ENCODE measurements at places on chromosomes 5 and 9. TPM values are rescaled to one million over a fixed set of nuclear protein-coding genes. Genes with fewer than 3 reads are reported as not detected.

Gene SAXO1
- total RNA-seq, result 0.28 TPM

GRCh38 chr9:137544176-137544760 lies 5.9 kb downstream of the PNPLA7 start:
- no peak for DNase-seq
- no peaks in the 10 kb centered on the region for H3K27me3 ChIP-seq
- no peak overlapping the region for H3K4me3 ChIP-seq
- no peak overlapping the region for H3K27ac ChIP-seq
- no peaks in the 10 kb centered on the region for H3K36me3 ChIP-seq
- H3K4me1 ChIP-seq, result no peaks in the 10 kb centered on the region

Gene OTULINL
- total RNA-seq, result 33.0 TPM

GRCh38 chr9:137437691-137438590 lies 3.2 kb downstream of the ENTPD8 start:
- DNase-seq, result no peak
- H3K27me3 ChIP-seq, result peaks cover 6% of the 10 kb centered on the region
- no peaks in the 10 kb centered on the region for H3K36me3 ChIP-seq
- peaks cover 28% of the 10 kb centered on the region for H3K4me1 ChIP-seq
- H3K27ac ChIP-seq, result no peak overlapping the region

DNA sequence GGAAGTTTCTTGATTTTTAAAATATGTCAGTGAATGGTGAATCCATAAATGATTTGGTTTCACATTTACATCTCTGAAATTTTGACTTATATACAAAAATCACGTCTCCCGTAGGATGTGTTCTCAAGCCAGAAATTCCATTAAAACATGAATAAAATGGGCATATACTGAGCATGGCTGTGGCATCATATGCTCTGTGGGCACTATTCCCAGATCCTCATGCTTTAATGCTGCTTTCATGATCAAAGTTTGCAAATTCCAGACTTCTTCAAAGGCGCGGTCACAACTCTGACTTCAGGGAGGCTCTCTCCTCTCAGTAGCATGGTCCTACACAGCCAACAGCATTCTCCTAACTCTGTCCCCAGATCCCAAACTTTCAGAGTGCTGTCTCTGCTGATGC lies 723.2 kb downstream of the TAF11L14 start:
- H3K36me3 ChIP-seq, result no peaks in the 10 kb centered on the region
- H3K4me1 ChIP-seq, result no peaks in the 10 kb centered on the region
- no peak overlapping the region for H3K27ac ChIP-seq

DNA sequence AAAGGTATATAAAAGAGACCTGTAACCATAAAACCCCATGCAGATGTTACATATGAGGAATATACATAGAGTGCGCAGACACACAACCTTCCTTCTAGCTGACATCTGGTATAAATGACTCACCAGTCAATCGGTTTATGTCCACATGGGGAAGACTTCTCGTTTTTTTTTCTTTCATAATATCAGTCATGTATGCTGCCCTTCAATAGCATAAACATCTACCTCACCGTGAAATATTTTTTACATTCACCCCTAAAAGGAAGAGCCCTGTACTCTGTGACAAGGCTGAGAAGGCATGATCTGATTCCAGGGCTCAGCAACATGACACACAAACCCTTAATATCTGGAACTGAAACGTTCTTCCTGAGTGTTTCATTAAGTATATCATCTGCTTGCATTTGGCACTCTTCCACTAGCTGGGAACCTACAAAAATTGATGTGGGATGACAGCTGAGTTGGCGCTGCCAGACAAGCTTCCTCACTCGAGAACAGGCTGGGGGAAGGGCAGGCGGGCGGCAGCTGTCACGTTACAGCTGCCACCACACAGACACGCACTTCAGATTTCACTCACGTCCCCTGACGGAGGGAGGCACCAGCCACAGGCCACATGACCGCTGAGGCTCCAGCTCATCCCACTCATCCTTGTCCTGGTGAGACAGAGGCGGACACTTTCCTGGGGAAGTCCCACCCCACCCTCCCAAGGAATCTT lies 74.2 kb downstream of the SHB start:
- H3K36me3 ChIP-seq, result no peaks in the 10 kb centered on the region
- peaks cover 20% of the 10 kb centered on the region for H3K4me1 ChIP-seq
- DNase-seq, result no peak

Gene IL7R
- total RNA-seq, result 22.0 TPM

DNA sequence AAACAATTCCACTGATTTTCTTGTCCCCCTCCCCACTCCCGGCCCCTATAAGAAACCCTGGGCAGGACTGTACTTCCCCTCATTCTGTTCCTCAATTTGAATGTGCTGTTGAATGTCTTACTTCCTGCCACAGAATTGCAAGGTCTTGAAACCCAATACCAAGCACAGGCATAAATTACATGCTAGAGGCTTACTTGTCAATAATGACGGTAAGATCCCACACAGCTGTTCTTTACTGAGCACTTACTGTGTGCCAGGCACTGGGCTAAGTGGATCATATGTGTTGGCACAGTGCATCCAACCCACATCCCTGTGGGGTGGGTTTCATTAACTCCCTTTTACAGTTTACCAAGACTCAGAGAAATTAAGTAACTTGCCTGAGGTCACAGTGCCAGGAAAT lies 63.4 kb downstream of the MVB12B start:
- no peaks in the 10 kb centered on the region for H3K27me3 ChIP-seq
- H3K4me1 ChIP-seq, result peaks cover 8% of the 10 kb centered on the region
- no peak overlapping the region for H3K27ac ChIP-seq
- H3K4me3 ChIP-seq, result no peak overlapping the region

- no peaks in the 10 kb centered on the region for H3K27me3 ChIP-seq
- no peak for DNase-seq
- no peak overlapping the region for H3K4me3 ChIP-seq
- peaks cover 6% of the 10 kb centered on the region for H3K4me1 ChIP-seq
- H3K36me3 ChIP-seq, result no peaks in the 10 kb centered on the region
- no peak overlapping the region for H3K27ac ChIP-seq
Measured at GRCh38 chr9:87479801-87480201, 17.9 kb upstream of the DAPK1 start.

Gene SPINK6
- total RNA-seq, result not detected

- no peak overlapping the region for H3K4me3 ChIP-seq
- no peaks in the 10 kb centered on the region for H3K27me3 ChIP-seq
- no peaks in the 10 kb centered on the region for H3K4me1 ChIP-seq
- no peak overlapping the region for H3K27ac ChIP-seq
Measured at GRCh38 chr5:129141696-129142095, 47.1 kb downstream of the ISOC1 start.

Gene DND1
- 1.1 TPM for total RNA-seq

Gene SPAAR
- total RNA-seq, result not detected

DNA sequence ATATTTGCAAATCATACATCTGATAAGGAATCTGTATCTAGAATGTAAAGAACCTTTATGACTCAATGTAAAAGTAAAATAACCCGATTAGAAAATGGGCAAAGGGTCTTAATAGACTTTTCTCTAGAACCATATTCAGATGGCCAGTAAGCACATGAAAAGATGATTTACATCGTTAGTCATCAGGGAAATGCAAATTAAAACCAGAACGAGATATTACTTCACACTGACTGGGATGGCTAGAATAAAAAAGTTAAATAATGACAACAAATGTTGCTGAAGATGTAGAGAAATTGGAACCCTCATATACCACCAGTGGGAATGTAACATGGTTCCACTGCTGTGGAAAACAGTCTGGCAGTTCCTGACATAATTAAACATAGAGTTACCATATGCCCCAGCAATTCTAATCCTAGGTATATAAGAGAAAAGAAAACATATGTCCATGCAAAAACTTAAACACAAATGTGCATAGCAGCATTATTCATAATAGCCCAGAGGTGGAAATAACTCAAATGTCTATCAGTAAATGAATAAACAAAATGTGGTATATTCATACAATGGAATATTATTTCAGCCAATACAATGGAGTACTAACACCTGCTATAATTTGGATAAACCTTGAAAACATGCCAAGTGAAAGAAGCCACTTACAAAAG lies 100.4 kb upstream of the MAMDC2 start:
- H3K4me3 ChIP-seq, result no peak overlapping the region
- no peak overlapping the region for H3K27ac ChIP-seq
- peaks cover 3% of the 10 kb centered on the region for H3K4me1 ChIP-seq
- DNase-seq, result no peak
- H3K27me3 ChIP-seq, result no peaks in the 10 kb centered on the region
- no peaks in the 10 kb centered on the region for H3K36me3 ChIP-seq

GRCh38 chr5:73205305-73205704 lies 32.3 kb downstream of the TMEM174 start:
- DNase-seq, result no peak
- H3K27ac ChIP-seq, result no peak overlapping the region
- peaks cover 6% of the 10 kb centered on the region for H3K4me1 ChIP-seq
- no peaks in the 10 kb centered on the region for H3K36me3 ChIP-seq
- H3K4me3 ChIP-seq, result no peak overlapping the region
- H3K27me3 ChIP-seq, result peaks cover 3% of the 10 kb centered on the region

DNA sequence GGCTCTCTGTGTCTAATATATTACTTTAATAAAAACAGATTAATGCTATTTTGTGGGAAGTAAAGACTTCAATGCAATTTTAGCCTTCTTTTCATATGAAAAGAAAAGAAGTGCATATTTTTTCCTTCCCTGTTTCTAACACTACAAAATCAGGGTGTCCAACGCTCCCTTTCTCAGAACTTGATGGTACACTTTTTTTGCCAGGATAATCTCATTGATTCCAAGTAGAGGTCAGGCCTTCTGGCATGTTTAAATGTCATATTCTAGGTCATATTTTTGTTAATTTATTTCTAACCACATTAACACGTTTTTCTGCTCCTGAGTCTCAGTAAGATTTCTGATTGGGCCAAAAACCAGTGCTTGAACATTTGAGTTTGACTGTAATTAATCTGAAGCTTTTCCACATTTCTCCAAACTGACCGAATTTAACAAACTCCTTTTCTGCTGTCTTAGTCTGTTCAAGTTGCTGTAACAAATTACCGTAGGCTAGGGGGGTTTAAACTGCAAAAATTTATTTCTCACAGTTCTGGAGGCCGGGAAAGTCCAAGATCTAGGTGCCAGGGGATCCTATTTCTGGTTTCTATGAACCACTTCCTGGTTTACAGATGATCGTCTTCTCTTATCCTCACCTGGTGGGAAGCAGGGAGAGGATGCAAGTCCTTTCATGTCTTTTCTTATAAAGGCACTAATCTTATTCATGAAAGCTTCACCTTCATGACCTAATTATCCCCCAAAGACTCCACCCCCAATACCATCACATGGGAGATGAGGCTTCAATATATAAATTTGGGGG lies 63.2 kb upstream of the ELL2 start:
- no peak for DNase-seq
- no peaks in the 10 kb centered on the region for H3K4me1 ChIP-seq
- H3K27me3 ChIP-seq, result peaks cover 2% of the 10 kb centered on the region
- no peaks in the 10 kb centered on the region for H3K36me3 ChIP-seq
- no peak overlapping the region for H3K27ac ChIP-seq
- H3K4me3 ChIP-seq, result no peak overlapping the region

Gene ADCY2
- not detected for total RNA-seq

GRCh38 chr9:132876849-132877248 lies 1.2 kb downstream of the AK8 start:
- H3K36me3 ChIP-seq, result no peaks in the 10 kb centered on the region
- DNase-seq, result no peak
- no peak overlapping the region for H3K27ac ChIP-seq
- peaks cover 41% of the 10 kb centered on the region for H3K4me1 ChIP-seq

Gene MZB1
- 60.0 TPM for total RNA-seq

DNA sequence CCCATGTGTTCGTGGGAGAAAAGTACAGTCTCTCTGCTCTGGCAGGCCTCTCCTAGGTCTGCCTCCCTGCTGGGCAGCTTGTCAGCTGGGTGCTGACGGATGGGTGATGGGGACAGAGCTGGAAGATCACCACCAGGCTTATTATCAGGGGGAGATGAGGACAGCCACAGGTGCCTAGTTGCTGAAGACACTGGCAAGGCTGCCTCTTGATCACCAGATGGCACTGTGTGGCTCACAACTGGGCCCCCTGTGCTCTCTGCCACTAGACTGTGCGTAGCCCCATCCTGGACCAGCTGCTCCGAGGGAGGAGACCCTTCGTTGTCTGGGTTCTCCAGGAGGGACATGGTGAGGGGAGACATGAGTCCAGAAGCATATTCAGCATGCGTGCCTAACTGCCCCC lies 73.0 kb downstream of the KIF24 start:
- DNase-seq, result no peak
- no peak overlapping the region for H3K4me3 ChIP-seq
- peaks cover 9% of the 10 kb centered on the region for H3K36me3 ChIP-seq

Gene IL9
- total RNA-seq, result not detected

Gene SLC6A19
- not detected for total RNA-seq

Data from natural killer cell (primary cell).